ENCODE measurements at places on chromosomes 7 and 10. TPM values are rescaled to one million over a fixed set of nuclear protein-coding genes. Genes with fewer than 3 reads are reported as not detected.

The VSTM4 gene
- 25.1 TPM for total RNA-seq

The ERVW-1 gene
- total RNA-seq = not detected

The GOT1 gene
- total RNA-seq = 25.1 TPM

The PDZD7 gene
- 0.31 TPM for total RNA-seq

The OR6B1 gene
- not detected for total RNA-seq

The PIK3CG gene
- 4.0 TPM for total RNA-seq

The CELF2 gene
- 82.4 TPM for total RNA-seq

The NAT16 gene
- total RNA-seq = not detected

The SLC26A3 gene
- 6.9 TPM for total RNA-seq

The TMEM196 gene
- 0.22 TPM for total RNA-seq

The PALD1 gene
- total RNA-seq = 12.5 TPM

The FAM221A gene
- 3.2 TPM for total RNA-seq

Measured in gastroesophageal sphincter (tissue), 4 donors.